ENCODE measurements at places on chromosomes 4 and X.
A peak's percentile ranks its signal among the peaks of the same experiment; 100 is the strongest.

DNA sequence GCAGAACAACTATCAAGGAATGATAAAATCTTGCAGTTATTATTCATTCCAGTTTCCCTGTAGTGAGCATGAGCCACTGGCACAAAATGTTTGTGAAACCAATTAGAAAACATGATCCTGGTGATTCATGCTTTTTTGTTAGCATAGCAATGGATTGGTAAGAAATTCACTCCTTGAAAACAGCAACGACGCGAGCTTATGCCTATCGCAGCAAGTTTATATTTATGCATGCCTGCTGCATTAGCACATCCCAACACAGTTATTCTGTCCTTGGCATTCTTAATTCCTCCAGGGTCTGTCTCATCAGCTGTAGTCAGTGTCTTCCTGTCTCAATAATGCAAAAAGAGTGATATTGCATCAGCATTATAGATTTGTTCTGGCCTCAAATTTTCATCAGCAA, 975.9 kb downstream of the STIM2 start:
- no peak for DNase-seq

- no peak for DNase-seq
Observed at GRCh38 chrX:142251202-142251601, 46.1 kb upstream of the MAGEC2 start.

DNA sequence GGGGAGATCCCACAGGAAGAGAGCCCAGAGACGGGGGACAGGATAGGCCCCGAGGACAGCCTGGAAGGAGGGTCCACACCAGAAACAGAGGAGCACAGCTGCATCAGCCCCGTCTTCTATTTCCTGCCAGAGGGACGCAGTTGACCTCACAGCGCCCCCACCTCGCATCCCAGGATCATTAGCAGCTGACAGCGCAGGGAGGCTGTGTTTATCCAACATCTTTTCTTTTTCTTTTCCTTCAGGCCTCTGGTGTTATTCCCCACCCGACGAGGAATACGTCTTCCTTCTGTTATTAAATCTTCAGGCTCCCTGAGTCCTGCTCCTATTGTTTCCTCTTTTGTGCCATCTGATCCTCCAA, 75.4 kb downstream of the DCHS2 start:
- DNase-seq, result no peak

- no peak for DNase-seq
Observed at GRCh38 chr4:72006586-72006985, 25.2 kb upstream of the NPFFR2 start.

- no peak for DNase-seq
Observed at GRCh38 chr4:71235311-71236201, 103.3 kb upstream of the SLC4A4 start.

GRCh38 chr4:186304866-186305505, 39.0 kb downstream of the F11 start:
- DNase-seq, result no peak

DNA sequence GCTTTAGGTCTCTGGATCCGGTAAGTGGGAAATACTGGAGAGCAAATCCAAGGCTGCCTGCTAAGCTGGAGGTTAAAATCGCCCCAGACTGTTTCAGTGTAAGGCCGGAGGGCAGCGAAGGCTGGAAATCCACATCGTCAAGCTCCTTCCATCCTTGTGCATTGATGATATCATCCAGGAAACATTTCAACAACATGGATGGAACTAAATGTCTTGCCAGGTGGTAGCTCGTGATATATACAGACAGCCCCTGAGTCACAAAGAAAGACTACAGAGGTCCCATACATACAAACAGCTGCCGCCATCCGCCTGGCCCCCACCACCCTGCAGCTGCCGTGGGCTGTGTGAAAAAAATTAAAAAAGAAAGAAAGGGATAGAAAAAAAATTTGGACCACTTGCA, 148.9 kb upstream of the RBPJ start:
- DNase-seq, result no peak

GRCh38 chr4:170134821-170135220, 45.1 kb upstream of the AADAT start:
- no peak for DNase-seq

DNA sequence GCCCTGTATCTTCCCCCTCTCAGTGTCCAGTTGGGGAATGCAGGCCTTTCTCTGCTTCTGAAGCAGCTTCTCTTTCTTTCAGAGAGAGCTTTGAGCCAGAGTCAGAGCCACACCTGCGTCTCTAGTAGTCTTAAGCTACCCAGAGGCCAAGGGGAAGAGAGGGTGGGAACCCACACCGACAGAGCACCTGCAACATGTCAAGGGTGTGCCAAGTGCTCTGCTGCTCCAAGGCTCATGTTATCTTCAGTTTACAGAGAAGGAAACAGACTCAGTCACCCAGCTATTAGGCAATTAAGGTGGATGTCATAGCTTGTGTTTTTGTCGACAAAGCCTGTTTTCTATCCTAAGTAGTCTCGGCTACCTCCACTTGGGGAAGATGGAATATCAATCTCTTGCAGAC, 22.7 kb upstream of the RNF212 start:
- DNase-seq, result no peak

GRCh38 chr4:66575008-66575696, 904.9 kb upstream of the EPHA5 start:
- no peak for DNase-seq

DNA sequence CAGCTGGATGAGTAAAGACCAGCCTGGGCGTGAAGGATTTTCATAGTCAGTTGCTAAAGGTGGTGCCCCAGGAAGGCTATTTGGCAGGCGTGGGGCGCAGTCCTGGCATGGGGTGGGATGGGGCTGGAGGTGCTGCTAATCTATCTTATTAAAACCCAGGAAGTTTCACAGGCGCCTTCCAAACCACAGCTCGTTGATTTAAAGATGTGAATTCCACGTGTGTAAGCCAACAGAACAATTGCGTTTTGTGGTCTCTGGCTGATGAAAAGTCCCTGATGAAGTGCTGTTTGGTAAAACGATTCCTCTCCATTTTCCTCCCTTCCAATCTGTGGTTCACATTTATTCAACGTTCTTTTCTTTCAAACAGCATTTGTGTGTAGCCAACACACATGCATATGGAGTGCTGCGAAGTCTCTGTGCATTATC, 105.0 kb downstream of the TBL1X start:
- no peak for DNase-seq

DNA sequence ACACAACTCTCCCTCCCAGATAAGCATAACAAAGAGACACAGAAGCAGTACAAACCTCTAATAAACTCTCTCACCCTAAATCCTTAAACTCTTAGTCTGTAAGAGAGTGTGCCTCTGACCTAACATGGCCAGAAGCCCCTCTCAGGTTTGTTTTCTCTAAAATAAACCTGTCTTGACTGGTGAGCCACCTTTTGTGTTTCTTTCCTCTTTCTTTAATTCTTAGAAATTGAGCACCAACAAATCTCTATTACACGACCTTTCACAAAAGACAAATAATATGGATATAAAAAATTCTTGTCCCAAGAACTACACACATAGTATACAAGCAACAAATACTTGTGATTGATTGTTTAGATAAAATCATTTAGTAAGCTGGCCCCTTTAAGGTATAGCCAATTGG, 573.7 kb downstream of the EPHA5 start:
- DNase-seq, result no peak

GRCh38 chr4:121998024-121998423, 46.2 kb upstream of the TRPC3 start:
- no peak for DNase-seq

GRCh38 chr4:149980941-149981340, 97.3 kb upstream of the DCLK2 start:
- DNase-seq, result no peak

GRCh38 chrX:47177079-47177478, 16.6 kb upstream of the UBA1 start:
- DNase-seq, result no peak

GRCh38 chr4:135319685-135320084, 1118.1 kb upstream of the PABPC4L start:
- no peak for DNase-seq

GRCh38 chr4:181569553-181569952, 673.6 kb upstream of the TENM3 start:
- DNase-seq, result no peak

GRCh38 chr4:3469386-3470243, 6.5 kb downstream of the DOK7 start:
- DNase-seq, result no peak

- DNase-seq, result no peak
Observed at GRCh38 chr4:149095811-149096210, 653.6 kb upstream of the NR3C2 start.

DNA sequence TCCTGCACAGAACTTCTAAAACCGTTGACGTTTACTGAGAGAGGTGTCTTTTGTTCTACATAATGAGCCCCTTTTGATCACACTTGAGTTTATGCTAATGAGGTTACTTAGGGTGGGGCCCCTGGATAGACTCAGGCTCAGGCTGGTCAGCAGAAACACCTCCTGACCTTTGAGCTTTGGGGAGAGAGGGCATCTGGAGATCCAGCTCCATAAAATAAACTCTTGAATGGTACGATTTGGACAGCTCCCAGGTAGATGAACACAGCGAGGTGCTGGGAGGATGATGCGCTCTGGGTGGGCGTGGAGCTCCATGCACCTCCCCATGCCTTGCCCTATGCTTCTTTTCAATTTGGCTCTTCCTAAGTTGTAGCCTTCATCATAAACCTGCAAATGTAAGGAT, 52.0 kb downstream of the ENOPH1 start:
- no peak for DNase-seq

GRCh38 chr4:185086053-185086452, 57.0 kb upstream of the SLC25A4 start:
- DNase-seq, result no peak

GRCh38 chr4:23717528-23718248, 172.2 kb downstream of the PPARGC1A start:
- no peak for DNase-seq

DNA sequence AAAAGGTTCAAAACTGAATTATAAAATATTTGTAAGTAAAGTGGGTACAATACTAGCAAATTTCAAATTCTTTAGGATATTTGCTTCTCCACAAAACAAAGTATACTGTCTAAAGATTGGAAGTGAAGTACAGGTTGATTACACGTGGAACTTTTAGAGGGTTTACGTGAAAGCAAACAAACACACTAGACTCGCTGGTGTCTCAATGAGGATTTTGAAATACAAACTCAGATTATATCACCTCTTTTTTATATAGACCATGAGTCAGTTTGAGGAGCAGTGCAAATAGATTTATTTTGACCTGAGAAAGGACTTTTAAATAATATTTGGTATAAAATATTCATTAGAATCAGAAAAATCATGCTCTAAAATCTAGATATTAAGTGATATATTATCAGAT, 185.0 kb downstream of the SPOCK3 start:
- DNase-seq, result no peak

DNA sequence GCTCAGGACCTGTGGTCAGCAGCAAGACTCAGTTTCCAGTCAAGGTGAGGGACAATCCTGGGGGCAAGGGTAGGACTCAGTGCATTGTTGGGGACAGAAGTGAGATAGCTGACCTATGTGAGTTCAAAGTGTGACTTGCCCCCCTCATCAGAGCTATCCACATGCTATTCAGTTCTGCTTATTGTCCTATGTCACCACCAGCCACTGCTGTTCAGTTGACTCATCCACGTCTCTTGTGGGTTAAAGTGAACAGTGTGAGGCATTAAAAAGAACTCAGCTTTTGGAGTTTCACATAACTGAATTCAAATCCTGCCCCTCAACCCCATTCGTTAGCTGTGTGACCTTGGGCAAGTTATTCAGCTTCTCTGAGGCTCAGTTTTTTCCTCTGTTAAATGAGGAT, 4.4 kb upstream of the APLN start:
- no peak for DNase-seq

DNA sequence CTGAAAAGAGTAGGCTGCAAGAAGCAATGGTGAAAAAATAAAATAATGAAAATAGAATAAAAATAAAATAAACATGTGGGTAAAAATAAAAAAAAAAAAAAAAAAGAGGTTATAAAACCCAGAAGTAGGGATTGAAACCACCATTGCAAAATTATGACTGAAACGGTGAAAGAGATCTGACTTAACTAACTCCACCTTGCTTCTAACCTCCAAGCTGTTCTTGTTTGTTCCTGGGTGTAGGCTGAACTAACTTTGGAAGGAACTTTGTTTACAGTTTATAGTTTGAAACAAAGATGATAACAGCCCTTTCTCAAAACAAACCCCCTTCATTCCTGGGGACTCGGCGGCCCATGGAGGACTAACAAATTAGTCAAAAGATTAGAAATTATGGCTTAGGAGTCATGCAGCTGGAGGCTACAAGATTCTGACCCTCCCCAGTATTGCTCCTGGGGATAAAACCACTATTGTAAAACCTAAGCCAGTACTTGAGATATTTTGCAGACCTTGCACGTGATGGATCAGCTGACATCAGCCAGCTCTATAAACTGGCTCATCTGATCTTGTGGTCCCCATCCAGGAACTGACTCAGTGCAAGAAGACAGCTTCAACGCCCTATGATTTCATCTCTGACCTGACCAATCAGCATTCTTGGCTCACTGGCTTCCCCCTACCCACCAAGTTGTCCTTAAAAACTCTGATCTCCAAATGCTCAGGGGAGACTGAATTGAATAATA, 30.4 kb downstream of the DDX60L start:
- no peak for DNase-seq

DNA sequence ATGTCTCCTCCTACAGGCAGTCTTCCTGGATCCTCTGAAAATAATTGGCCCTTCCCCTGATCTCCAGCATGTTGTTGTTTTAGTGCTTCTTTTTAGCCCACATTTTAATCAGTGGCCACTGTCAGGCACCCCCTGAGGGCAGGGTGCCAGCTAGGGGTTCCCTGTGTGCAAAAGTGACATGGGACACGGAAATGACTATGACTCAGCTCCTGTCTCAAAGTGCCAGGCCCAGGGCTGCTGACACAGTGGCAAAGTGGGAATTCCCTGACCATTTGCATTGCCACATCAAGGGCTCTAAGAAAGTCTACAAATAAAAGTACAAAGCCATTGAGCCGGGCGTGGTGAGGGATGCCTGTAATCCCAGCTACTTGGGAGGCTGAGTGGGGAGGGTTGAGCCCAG, 24.8 kb downstream of the HMX1 start:
- no peak for DNase-seq

- DNase-seq, result no peak
Observed at GRCh38 chr4:176843710-176844109, 51.0 kb upstream of the VEGFC start.

DNA sequence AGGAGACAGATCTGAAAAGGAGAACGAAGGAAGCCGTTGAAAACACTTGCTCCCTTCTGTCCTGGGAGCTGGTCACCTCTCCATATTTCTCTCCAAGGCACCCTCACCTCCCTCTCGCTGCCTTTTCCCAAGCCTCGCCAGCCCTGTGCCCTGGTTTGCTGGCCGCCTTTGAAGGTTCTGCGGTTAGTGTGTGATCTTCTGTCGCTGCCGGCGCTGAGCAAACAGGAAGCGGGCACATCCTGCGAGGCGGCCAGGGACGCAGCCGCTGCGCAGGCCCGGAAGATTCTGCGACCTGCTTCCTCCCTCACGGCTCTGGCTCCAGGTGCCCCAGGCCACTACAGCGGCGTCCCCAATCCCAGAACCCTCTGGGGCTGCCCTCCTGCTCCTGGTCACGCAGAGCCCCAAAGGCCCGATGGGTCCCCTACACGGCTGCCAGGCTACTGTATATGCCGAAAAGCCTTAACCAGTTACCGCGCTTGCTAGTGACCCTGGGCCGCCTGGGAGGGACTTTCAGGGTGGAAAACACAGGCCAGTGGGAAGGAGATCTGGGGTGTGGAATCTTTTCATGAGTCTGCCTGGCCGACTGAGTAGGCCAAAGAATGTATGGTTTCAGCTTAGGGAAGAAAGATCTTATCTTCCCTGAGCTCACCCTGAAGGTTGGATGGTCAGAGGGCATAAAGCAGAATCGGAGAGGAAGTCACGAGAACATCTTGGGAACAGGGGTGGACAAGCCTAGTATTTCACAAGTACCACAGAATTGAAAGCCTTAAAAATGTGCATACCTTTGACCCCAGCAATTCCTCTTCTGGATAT, 2.3 kb upstream of the SASH3 start:
- peak; percentile 42 for DNase-seq

- peak; percentile 78 for DNase-seq
Observed at GRCh38 chrX:135003876-135004623, 13.3 kb downstream of the SMIM10 start.
